NCI-H524 treated with DMSO at 0.1 percent for 48 hours (cell line): ENCODE measurements at places on chromosomes 5 and 9.

DNA sequence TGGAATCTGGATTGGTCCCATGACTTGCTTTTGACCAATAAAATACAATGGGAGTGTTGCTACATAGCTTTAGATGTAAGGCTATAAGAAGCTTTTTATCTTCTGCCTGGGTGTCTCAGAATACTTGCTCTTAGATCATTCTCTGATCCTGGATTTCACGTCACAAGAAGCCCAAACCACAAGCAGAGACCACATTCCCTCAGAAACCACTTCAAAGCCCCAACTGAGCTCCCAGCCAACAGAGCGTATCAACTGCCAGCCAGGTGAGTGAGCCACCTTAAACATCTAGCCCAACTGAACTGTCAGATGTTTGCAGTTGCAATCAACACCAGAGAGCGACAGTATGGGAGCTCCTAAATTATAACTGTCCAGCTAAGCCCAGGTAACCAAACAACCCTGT is 687.1 kb downstream of the TLE1 start:
- no peak for DNase-seq

GRCh38 chr5:102603670-102604069 is 104.9 kb upstream of the SLCO6A1 start:
- DNase-seq: no peak

DNA sequence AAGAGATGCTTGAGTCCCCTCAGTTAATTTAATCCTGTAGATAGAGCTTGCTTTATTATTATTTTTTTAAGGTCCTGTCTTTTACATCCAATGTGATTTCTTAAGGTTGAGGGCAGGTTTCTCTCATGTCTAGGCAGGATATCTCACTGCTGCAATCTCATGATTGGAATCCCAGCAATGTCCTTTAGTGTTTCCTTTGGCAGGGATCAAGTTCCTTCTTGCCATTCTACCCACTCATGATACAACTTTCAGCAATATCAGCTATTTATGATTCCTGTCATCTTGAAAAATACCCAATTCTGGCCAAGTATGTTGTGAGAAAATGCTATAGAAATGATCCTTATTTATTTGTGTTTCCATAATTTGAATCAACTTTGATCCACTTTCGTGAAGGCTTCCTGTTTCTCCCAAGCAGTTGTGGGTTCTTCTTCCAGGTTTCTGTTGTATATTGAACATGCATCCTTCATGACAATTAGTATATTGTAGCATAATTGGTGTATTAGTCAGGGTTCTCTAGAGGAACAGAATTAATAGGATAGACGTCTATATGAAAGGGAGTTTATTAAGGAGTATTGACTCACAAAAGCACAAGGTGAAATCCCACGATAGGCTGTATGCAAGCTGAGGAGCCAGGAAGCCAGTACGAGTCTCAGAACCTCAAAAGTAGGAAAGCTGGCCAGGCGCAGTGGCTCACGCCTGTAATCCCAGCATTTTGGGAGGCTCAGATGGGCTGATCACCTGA is 18.4 kb upstream of the VPS13A start:
- no peak for DNase-seq

GRCh38 chr5:154109416-154110106 is 70.8 kb downstream of the MFAP3 start:
- no peak for DNase-seq

- no peak for DNase-seq
Observed at GRCh38 chr5:143025376-143025775, 255.2 kb downstream of the ARHGAP26 start.

DNA sequence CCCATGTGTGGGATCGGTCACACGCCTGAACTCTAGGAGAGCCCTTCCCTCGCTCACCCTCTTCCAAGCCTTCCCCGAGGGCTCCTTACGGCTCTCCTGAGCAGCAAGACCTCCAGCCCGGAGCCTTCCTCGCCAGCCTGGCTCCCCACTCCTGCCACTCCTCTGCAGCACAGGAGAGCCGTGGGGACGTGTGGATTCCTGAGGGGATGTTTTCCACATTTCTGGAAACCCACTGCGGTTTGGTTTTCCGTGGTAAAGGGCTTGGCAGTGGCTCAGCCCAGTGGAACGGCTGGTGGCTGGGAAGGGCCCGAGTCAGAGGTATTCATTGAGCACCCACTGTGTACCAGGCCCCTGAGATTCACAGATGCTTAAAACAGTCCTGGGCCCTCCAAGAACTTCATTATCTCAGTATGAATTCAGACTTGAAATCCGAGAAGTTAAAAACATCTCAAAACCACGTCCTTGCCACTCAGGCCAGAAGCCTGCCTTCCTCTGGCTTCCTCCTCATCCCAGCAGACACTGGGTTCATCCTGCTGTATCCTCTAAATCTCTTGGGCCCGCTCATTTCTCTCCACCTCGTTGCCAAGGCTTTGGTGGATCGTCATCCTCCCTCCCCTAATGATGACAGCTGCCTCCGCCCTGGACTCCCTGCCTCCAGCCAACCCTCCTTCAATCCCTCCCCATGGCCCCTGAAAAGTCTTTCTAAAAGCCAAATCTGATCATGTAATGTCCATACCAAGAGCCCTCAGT is 109.6 kb downstream of the FGF18 start:
- DNase-seq: no peak

GRCh38 chr5:106974272-106974671 is 696.5 kb downstream of the EFNA5 start:
- no peak for DNase-seq

DNA sequence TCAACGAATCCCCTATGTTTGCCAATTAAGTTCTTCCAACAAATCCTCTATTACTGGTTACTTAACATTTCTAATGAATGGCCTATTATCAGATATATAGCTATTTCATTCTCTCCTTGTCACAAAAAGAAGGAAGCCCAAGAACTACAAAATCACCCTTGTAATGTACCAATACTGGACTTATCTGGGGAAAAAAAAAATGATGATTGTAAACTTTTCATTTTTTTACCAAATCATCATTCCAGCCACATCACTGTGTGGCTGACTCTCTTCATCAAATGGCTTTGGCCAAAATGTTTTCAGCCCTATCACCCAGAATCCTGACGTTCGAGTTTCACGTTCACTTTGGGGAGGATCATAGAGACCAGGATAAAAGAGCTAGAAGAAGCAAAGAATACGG is 216.7 kb downstream of the ACTL7B start:
- DNase-seq: no peak

- DNase-seq: peak; percentile 28
Observed at GRCh38 chr9:21996438-21996837, 1.8 kb downstream of the CDKN2B-AS1 start.

DNA sequence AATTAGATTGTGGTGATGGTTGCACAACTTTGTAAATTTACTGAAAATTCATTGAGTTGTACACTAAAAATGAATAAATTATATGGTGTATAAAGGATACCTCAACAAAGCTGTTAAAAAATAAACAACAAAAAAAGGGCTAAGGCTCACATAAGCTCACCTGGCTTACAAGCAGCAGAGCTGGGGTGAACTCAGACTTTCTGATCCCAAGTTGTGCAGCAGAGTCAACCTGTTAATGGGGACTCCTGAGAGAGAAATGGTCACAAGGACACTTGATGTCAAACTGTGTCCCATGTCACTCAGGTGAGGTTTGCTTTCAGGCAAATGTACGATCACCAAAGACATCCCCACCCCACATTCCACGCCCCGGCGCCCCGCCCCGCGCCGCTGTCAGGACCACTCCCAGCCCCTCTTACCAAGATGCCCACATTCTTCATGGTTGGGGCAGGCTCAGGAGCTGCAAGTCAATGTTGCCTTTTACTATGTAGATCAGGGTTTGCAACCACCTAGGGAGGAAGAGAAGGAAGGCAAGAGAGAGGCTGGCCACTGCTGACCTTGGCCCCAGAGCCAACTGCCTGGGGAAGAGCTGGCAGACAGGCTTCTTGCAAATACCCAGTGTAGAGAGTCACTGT is 22.4 kb upstream of the SLC36A1 start:
- no peak for DNase-seq

DNA sequence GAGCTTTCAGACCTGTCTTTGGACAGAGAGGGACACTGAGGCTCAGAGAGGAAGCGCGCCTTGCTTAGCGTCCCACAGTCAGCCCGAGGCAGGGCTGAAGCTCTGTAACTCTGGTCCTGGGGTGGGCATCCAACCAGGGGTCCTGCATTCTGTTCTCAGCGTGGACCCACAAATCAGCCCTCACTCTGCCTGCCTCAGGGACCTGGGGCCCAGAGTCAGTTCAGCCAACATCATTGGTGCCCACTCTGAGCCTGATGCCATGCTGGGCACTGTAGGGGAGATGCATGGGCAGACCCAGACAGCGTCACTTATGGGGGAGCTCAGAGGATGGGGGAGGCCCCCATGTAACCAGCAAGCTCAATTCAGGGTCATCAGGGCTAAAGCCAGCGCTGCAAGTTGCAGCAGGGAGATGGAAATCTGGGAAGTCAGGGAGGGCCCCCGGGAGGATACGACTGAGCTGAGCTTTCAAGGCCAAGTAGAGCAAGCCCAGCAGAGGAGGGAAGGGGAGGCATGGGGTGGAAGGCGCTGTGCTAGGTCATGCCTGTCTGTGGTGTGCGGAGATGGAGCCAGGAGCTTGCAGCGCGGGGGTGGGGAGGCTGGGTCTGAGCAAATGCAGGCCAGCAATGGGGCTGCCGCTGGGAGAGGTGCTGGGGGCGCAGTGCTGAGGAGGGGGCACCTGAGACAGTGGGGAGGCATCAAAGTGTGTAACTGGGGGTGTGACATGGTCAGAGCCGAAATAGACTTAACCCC is 21.1 kb downstream of the CORO2A start:
- no peak for DNase-seq

DNA sequence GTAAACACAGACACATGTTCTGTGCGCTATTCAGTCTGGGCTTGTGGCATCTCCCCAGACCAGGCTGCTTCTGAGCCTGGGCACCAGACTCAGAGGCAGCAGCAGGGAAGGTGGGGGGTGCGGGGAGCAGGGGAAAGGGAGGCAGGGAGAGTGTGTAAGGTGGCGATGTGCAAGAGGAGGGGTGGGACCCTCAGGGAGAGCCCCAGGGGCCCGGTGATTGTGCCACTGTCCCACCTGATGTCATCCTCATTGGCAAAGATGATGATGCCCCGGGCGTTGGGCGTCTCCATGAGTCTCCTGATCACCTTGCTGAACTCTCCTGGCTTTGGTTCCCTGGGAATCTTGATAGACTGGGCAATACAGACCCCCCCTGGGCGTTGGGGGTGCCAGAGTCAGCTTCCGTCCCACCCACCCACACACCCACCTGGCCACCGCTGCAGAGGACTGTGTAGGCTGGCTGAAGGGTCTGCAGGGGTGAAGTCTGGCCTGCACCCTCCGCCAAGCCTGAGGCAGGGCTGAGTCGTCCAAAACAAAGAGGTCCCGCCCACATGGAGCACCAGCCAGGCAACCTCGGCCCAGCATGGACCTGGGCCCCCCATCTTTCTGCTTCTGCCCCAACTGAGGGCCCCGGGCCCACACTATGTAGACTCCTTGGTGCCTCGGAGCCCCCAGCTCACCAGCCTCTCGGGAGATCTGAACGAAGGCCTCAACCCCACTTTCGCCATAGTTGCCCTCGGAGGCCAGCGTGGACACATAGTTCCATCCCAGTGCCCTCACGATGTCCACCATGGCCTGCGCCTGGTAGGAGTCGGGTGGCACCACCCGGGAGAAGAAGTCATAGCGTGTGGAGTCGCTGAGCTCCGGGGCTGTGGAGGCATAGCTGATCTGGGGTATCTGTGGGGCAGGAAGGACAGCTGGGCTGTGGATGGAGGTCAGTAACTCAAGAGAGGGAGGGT is 3.7 kb downstream of the GRM6 start:
- no peak for DNase-seq

GRCh38 chr5:79151942-79152671 is 40.5 kb downstream of the BHMT start:
- DNase-seq: no peak

GRCh38 chr9:115413766-115414382 is 295.9 kb upstream of the TNC start:
- no peak for DNase-seq

DNA sequence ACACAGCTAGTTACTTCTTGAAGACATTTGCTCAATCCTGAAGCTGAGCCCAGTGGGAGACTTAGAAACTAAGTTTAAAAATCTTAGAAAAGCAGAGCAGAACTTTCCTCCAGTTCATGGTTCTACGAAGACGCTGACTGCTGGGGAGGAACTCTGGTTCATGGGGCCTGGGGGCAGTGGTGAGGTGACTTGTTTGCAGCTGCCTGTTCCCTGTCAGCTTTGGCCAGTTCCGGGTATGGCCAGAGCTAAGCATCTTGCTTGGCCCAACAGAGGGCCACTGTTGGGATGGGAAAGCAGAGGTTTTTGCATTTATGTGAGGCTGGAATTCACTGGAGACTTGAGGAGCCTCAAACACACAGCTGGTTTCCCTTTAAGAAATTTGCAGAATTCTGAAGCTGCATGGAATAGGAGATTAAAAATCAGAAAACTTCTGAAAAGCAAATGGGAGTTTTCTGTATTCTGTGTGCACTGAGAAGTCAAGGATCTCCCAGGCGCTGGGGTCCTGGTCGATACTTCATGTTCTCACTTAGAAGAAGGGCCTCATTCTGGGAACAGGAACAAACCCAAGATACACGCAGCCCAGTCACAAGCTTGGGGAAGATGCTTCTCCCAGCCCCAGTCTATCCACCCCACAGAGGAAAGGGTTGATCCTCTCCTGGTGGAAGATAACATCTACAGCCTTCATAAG is 10.6 kb upstream of the HMHB1 start:
- DNase-seq: no peak

DNA sequence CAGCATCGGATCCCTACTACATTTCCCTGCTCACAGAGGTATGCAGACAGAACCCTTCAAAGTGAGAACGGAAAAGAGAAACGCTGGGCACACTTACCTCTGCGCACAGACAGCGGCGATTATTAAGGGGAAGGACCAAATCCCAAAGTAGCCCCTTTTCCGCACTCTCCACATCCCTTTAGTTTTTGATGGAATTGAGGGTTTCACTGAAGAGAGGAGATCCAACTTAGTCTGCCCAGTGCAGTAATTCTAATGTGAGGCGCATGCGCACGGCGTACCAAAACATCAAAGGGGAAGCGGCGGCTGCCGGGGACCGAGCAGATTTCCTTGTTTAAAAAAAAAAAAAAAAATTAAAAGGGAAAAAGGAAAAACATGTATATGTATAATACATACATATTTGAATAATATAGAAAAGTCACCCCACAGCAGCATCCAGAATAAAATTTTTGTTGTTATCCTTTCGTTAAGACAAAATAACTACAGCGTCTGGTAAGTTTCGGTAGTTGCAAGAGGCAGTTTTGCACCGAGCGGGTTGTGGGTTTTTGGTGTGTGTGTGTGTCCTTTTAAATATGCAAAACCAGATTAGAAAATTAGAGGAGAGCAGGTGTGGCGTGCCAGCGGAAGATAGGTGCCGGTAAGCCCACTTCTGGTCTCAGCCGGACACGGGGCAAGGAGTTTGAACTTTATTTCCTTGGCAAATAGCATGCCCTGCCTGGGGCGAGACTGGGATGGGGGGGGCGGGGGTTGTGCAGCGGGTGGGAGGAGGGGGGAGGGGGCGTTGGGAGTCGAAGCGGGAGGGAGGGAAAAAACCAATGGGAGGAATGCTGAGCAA is at the start of gene GABRB2:
TSS of gene GABRB2 (minus strand) at position 256 of the 832 bp plus-strand sequence. CDS start at position 174, 82 bp downstream.
- peak; percentile 38 for DNase-seq

- no peak for DNase-seq
Observed at GRCh38 chr5:115594128-115595047, 7.9 kb downstream of the TICAM2 start.

DNA sequence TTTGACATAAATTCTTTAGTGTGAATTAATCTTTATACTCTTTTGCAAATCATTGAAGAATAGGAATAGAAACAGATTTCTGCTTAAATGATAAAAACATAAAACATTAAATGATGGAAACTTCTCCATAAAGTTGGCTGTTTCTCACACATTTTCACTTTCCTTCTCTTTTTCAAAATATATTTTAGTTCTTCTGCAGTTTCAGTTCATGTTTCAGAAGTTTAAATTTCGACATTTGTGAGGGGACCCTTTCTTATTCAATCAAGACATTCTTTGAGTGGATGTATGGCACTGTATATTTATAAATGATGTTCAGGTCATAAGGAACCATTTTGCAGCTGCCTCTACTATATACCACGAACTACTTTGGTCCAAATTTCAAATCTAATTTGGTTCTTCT is 34.6 kb downstream of the TNFAIP8 start:
- DNase-seq: no peak
